Kidney (tissue), 22 donors: ENCODE measurements at places on chromosomes 3 and 15. TPM values are rescaled to one million over a fixed set of nuclear protein-coding genes. Genes with fewer than 3 reads are reported as not detected.

GOLGA8S gene
- total RNA-seq = 0.60 TPM

GPR176 gene
- 7.6 TPM for total RNA-seq

COL6A5 gene
- 0.41 TPM for total RNA-seq

PRKCI gene
- total RNA-seq = 41.5 TPM

CMTM6 gene
- 63.3 TPM for total RNA-seq

HMG20A gene
- 38.7 TPM for total RNA-seq

DTX3L gene
- total RNA-seq = 58.0 TPM

AADAC gene
- total RNA-seq = not detected

KAT2B gene
- 30.1 TPM for total RNA-seq

ALAS1 gene
- 42.8 TPM for total RNA-seq
